B cell (primary cell): ENCODE measurements at places on chromosomes 5 and 9.
A peak's percentile ranks its signal among the peaks of the same experiment; 100 is the strongest.

- no peak for DNase-seq
Observed at GRCh38 chr9:90018688-90019087, 413.9 kb downstream of the GADD45G start.

DNA sequence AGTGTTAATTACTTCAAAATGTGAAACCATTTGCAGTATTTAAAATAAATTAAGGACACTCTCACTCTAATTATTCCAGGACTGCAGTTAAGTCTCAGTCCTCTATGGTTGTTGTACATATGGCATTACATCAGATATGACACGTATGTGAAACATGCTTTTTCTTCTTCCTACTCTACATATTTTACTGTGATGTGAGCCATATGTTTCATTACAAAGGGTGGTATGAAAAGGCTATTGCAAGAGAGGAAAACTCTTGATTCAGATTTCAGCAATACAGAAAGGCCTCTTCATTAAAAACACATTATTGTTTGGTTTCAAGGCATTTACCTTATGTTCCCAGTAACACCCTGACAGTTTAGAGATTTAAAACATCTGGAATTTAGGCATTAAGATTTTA, 964.5 kb upstream of the DMAC1 start:
- no peak for DNase-seq

GRCh38 chr9:123643518-123643917, 286.4 kb downstream of the DENND1A start:
- no peak for DNase-seq

GRCh38 chr9:94900222-94901018, 173.9 kb downstream of the AOPEP start:
- DNase-seq: no peak

DNA sequence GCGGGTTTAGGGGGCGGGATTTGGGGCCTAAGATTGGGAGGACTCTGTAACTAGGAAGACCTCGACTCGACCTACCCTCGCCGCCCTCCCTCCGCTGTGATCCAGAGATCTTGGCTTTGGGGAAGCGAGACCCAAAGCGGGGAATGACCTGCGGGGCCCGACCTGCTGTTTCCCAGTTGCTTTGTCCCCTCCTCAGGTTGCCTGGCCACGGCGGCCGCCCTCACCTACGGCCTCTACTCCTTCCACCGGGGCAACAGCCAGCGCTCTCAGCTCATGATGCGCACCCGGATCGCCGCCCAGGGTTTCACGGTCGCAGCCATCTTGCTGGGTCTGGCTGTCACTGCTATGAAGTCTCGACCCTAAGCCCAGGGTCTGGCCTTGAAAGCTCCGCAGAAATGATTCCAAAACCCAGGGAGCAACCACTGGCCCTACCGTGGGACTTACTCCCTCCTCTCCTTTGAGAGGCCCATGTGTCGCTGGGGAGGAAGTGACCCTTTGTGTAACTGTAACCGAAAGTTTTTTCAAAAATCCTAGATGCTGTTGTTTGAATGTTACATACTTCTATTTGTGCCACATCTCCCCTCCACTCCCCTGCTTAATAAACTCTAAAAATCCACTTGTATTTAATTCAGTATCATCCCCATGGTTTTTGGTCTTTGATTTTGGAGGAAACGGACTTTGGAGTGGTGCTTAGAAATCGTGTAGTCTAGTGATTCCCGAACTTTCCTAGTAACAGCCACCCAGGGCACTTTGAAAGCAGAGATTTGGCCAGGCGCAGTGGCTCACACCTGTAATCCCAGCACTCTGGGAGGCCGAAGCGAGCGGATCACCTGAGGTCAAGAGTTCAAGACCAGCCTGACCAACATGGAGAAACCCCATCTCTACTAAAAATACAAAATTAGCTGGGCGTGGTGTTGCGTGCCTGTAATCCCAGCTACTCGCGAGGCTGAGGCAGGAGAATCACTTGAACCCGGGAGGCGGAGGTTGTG, 878 bp downstream of the HIGD2A start:
- no peak for DNase-seq

- no peak for DNase-seq
Observed at GRCh38 chr5:130138406-130139045, 234.3 kb downstream of the CHSY3 start.

- DNase-seq: no peak
Observed at GRCh38 chr5:10521466-10522223, 42.2 kb upstream of the ANKRD33B start.

DNA sequence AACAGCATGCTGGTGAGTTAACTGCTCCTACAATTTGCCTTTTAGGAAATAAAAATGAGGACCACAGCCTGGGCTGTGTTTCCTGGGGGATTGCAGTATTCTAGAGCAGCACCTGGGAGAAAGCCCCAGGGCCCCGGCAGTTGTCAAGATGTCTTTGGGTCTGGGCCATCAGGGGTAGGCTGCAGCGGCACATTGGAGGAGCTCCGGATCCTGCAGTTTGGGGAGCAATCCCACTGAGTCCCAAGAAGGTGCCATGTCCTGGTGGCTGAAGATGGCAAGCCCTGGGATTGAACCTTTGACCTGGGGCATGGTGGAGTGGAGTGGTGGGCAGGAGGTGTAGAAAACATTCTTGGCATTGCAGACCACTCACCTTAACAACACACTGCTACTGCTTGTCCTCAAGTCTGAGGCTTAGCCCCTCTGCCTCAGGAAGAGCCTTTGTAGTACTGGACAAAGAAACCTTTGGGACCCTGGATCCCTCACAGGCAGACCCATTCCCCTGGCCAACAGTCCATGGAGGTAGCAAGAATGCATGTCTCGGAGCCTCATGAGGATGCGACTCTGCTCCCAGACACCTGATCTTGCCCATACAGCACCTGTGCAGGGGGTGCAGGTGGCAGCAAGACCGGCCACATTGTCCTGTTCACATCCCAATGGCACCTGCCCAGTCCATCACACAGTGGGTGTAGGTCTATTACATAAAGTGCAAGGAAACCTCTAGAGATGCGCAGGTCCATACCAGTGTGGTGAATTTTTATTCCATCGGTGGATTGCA, 159.1 kb upstream of the IRX2 start:
- DNase-seq: no peak

GRCh38 chr5:66621146-66621545, 25.0 kb downstream of the MAST4 start:
- DNase-seq: no peak

GRCh38 chr9:7907551-7908337, 108.2 kb upstream of the DMAC1 start:
- no peak for DNase-seq

DNA sequence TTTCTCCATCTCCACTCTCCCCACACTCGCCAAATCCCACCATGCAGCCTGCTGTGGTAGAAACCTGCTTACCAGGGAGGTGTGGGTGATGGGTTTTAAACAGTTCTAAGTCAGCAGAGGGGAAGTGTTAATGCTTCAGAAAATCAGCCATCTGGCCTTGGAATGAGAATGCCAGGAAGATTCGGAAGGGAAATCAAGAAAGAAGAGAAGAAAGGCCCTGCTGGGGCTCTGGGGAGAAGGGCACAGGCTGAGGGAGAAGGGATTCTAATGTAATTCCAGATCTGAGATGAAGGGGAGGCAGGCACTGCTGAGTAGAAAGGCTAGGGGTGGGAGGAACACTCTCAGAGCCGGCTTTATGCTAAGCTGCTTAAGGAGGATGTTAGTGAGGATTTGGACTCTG, 434.7 kb upstream of the DMAC1 start:
- no peak for DNase-seq

DNA sequence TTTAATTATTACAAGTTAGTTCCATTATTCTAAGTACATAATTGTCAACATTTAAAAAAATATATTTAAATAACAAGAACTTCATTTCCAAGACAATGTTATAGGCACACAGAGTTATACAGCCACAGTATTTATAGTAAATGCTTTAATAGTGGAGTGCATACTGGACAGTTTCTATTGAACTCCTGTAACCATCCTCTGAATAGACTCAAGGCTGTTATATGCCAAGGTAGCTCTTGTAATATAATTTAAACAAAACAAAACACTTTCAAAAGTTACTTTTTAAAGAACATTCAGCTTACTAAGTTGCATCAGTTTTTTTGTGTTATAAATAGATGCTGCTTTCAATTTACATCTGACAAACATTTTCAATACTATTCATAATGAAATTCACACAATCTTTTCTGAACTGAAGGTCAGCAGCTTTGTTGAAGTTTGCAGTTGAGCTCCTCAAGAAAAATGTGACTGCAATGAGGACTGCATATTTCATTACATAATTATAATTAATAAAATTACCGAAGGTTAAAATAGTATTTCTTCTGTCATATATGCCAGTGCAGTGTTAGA, 549.9 kb upstream of the CYLC2 start:
- no peak for DNase-seq

DNA sequence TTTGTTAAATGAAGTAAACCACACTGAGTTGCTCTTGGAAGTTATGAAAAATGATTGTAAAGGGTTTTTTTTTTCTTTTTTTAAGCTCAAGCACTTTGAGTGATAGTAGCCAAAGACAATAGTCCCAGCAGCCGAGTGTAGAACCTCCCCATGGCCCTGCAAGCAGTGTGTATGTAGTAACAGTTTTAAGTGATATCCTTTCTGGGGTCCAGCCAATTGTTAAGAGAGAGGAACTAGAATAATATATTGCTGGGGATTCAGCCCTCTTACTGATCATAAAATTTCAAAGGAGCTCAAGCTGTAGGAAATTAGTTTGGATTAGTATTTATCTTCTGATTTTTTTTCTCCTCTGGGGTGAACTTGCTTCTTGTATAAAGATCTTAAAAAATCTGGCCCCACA, 43.2 kb downstream of the NPR3 start:
- no peak for DNase-seq

GRCh38 chr5:55634209-55634805, 77.8 kb downstream of the SLC38A9 start:
- DNase-seq: no peak

DNA sequence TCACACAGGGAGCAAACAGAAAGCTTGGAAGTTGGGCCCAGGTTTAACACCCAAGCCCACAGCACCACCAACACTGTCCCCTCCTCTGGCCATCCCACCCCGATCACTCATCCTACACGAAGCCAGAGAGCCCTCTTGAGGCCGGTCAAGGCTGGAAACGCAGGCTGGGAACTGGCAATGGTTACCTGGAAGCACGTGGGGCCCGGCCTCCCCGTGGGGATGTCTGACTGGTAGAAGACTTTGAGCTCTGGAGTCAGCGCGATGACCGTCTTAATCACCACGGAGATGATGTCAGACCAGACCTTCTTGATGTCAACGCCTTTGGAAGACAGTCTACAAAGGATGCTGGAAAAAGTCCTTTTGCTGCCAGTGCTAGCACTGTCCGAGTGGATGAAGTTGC, 104.1 kb downstream of the TTLL11 start:
- no peak for DNase-seq

GRCh38 chr5:99911971-99912370, 623.2 kb upstream of the FAM174A start:
- DNase-seq: no peak

GRCh38 chr9:138022756-138023393, 145.3 kb downstream of the CACNA1B start:
- DNase-seq: peak; percentile 7

DNA sequence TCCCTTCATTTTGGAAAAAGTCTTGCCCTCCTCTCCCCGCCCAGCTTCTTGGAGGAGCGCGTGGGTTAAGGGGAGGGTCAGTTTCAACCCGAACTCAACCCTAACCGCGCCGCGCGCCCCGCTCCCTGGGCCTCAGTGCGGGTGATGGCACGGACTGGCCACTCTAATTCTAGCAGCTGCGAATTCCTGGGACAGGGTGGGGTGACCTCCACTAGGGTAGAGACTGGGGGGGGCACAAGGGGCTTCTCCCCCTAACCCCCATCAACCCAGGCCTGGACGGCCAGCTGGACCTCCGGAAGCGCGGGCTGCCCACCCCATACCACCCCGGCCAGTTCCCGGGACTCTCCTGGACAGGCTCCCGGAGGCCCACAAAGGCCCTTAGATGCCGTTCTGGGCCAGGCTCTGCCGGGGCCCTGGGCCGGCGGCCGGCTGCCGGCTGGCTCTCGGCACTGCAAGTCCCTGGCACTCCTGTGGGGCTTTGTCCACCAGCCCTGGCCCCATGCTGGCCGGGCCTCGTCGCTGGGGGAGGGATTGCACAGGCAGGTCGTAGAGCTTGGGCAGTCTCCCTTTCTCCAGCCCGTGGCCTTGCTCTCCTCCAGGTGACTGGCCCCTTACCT, 7.2 kb upstream of the PSD2 start:
- DNase-seq: no peak

GRCh38 chr9:120774719-120775118, 18.5 kb downstream of the FBXW2 start:
- DNase-seq: no peak

DNA sequence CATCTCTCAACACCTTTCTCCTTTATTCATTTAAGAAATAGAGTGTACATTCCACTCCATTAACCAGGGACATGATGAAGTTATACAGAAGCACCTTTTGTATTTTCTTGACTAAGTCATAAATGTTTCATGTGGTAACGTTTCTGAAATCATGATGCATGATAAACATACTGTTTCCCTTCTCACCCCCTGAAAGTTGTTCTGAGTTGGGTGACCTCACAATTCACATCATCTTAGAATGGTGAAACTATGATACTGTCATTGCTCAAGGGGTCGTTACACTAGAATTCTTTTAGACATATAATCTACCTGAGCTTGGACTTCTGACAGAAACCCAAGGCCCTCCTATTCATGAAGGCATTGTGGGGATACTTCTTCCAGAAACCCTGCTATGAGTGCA, 37.8 kb upstream of the MIER3 start:
- DNase-seq: no peak

GRCh38 chr9:81411961-81412360, 277.4 kb downstream of the TLE1 start:
- DNase-seq: no peak

DNA sequence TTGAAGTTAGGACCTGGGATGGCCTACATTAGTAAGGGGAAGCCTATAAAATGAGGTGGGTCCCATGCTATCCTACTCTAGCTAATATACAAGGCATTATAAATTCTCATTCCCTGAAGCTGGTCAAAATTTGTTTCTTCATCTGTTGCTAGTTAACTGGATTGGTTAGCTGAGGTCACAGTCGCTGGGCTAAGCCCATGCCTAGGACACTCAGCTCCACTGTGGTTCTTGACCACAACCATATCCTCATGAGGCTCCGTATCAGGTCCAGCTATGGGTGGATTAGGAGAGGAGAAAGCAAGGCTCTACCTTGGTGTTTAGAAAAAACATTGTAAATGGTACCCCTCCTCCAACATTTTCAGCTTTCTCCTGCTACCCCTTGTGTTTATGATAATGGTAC, 52.8 kb upstream of the RAI14 start:
- DNase-seq: no peak

GRCh38 chr5:100446879-100447430, 88.2 kb upstream of the FAM174A start:
- no peak for DNase-seq

DNA sequence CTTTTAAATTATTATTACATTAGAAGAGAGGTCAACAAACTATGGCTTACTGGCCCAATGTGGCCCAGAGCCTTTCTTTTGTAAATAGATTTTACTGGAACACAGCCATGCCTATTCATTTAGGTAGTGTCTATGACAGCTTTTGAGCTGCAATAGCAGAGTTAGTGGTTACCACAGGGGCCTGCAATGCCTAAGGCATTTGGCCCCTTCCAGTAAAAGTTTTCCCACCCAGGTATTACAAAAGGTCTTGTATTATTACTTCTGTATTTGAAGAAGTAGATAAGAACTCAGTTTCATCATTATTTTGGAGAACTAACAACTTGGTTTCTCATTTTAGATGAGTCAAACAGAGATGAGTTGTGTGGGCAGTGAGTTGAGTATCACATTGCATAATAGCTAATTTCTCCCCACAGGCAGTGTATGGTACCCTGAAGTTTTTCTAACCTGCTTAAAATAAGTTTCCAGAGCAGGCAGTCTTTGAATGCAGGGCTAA, 9.5 kb downstream of the MTRR start:
- no peak for DNase-seq
